ENCODE measurements at places on chromosomes 2 and 18. TPM values are rescaled to one million over a fixed set of nuclear protein-coding genes. Genes with fewer than 3 reads are reported as not detected.

DNA sequence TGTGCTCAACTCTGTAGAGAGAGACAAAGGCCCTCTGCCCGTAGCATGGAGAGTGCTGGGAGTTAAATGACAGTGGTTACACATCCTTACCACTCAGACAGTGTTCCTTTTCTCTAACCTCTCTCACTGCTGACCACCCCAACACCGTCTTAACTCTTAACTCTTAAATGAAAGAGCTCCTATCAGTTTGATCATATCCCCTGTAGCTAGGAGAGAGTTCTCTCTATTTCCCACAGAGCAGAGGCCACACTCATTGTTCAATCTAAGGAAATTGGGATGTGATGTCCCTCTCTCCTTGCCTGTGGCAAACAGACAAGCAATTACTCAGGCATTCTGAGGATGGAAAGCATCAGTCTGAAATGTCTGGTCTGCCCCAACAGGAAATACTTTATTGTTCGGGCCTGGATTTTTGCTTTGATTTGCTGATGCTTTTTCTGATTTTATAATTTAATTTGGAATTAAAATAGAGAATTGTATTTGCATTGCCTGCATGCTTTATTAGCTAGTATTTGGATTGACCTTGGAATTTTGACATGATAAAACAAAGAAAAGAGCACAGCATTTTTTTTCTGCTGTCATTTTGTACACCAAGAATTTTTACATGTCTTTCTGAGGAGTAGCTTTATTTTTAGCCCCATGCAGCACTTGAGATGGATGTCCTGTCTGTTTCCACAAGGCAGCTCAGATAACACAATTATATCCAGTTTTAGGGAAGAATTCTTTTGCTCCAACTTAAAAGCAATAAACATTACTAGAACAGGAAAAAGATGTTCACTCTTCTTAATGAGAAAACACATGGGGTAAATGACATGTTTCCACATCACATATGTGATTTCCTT lies 27.7 kb upstream of the IER3IP1 start:
- H3K36me3 ChIP-seq: no peaks in the 10 kb centered on the region
- H3K27me3 ChIP-seq: peaks cover 9% of the 10 kb centered on the region
- H3K27ac ChIP-seq: no peak overlapping the region
- H3K4me1 ChIP-seq: no peaks in the 10 kb centered on the region
- no peak overlapping the region for H3K4me3 ChIP-seq
- no peak for DNase-seq

DNA sequence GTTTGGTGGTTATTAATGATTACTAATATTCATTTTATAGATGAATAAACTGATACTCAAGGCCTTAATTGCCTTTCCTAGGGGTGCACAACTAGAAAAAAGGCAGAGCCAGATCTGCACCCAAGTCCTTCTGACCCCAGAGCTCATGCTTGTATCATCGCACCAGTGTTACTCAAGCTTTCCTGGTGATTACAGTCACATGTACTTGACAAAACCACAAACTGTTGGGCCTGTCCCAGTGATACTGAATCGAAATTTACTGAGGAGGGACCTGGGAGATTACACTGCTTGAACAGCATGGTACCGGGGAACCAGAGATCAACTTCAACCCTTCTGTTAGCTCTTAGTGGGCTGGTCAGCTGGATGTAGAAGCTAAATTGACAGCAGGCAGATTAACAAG lies 33.7 kb downstream of the FASTKD2 start:
- no peaks in the 10 kb centered on the region for H3K4me1 ChIP-seq
- H3K27ac ChIP-seq: no peak overlapping the region
- DNase-seq: no peak
- no peaks in the 10 kb centered on the region for H3K36me3 ChIP-seq
- H3K27me3 ChIP-seq: no peaks in the 10 kb centered on the region

The FBXO48 gene
- total RNA-seq: 0.83 TPM

The MLPH gene
- total RNA-seq: 0.44 TPM

DNA sequence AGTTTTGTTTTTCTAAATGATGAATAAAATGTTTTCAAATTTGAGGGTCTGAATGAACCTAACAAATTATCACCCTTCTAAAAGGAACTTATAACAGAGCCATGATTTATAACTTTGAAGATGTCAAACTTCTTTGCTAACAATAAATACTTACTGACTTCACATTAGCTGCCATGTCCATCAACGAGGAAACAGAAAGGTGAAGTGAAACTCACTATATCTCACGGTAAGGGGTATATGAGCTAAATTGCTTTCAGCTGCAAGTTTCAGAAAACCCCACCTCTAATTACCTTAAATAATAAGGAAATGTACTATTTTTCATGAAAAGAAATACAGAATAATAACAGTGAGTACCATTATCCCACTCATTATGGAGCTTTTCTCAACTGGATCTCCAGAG lies 350.8 kb upstream of the NT5C1B start:
- no peak for DNase-seq
- H3K36me3 ChIP-seq: no peaks in the 10 kb centered on the region
- no peak overlapping the region for H3K27ac ChIP-seq
- no peaks in the 10 kb centered on the region for H3K4me1 ChIP-seq

- no peaks in the 10 kb centered on the region for H3K36me3 ChIP-seq
- peaks cover 3% of the 10 kb centered on the region for H3K27me3 ChIP-seq
- H3K4me1 ChIP-seq: no peaks in the 10 kb centered on the region
- H3K4me3 ChIP-seq: no peak overlapping the region
- no peak overlapping the region for H3K27ac ChIP-seq
Observed at GRCh38 chr18:26863122-26863879, 2.2 kb downstream of the AQP4 start.

- H3K27me3 ChIP-seq: no peaks in the 10 kb centered on the region
- H3K4me3 ChIP-seq: no peak overlapping the region
- H3K27ac ChIP-seq: peak overlapping the region; percentile 41
- DNase-seq: peak; percentile 84
- no peaks in the 10 kb centered on the region for H3K36me3 ChIP-seq
Observed at GRCh38 chr2:96146881-96147592, 1.8 kb upstream of the DUSP2 start.

The CTAGE1 gene
- not detected for total RNA-seq

The RAPGEF4 gene
- total RNA-seq: 288 TPM

The HAAO gene
- total RNA-seq: 3.4 TPM

The CACNB4 gene
- 2.4 TPM for total RNA-seq

- no peaks in the 10 kb centered on the region for H3K4me1 ChIP-seq
- no peak overlapping the region for H3K27ac ChIP-seq
- H3K4me3 ChIP-seq: no peak overlapping the region
- no peaks in the 10 kb centered on the region for H3K36me3 ChIP-seq
- no peak for DNase-seq
Observed at GRCh38 chr2:67290451-67291290, 106.5 kb upstream of the ETAA1 start.

The MROH2A gene
- total RNA-seq: not detected

- H3K27ac ChIP-seq: no peak overlapping the region
- DNase-seq: no peak
- H3K27me3 ChIP-seq: no peaks in the 10 kb centered on the region
- no peaks in the 10 kb centered on the region for H3K4me1 ChIP-seq
- no peaks in the 10 kb centered on the region for H3K36me3 ChIP-seq
Observed at GRCh38 chr2:107548216-107548615, 278.5 kb upstream of the RGPD4 start.

- H3K4me1 ChIP-seq: peaks cover 78% of the 10 kb centered on the region
- H3K4me3 ChIP-seq: no peak overlapping the region
- H3K36me3 ChIP-seq: no peaks in the 10 kb centered on the region
- no peak for DNase-seq
- H3K27ac ChIP-seq: no peak overlapping the region
Observed at GRCh38 chr2:66538291-66538690, 103.4 kb downstream of the MEIS1 start.

DNA sequence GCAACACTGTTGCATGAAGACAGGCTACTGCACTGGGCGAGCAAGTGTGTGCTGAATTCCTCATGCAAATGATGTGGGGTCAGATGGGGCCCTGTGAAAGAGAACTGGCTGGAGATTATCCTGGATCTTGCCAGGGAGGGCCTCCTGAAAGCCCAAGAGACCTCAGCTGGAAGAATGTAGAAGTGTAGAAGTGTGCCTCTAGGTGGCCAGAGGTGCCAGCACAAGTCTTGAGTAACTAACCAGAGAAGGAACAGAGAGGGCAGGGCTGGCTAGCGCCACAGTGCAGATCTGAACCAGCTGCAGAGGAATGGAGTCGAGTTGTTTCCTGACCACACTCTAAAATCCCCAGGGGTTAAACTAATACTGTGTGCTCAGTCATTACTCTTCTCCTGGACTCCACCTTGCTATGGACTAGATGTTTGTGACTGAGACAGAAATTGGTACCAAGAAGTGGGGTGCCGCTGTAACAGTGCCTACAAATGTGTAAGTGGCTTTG lies 399.3 kb downstream of the LRATD1 start:
- no peaks in the 10 kb centered on the region for H3K4me1 ChIP-seq
- H3K36me3 ChIP-seq: no peaks in the 10 kb centered on the region
- no peak for DNase-seq
- H3K27me3 ChIP-seq: no peaks in the 10 kb centered on the region

DNA sequence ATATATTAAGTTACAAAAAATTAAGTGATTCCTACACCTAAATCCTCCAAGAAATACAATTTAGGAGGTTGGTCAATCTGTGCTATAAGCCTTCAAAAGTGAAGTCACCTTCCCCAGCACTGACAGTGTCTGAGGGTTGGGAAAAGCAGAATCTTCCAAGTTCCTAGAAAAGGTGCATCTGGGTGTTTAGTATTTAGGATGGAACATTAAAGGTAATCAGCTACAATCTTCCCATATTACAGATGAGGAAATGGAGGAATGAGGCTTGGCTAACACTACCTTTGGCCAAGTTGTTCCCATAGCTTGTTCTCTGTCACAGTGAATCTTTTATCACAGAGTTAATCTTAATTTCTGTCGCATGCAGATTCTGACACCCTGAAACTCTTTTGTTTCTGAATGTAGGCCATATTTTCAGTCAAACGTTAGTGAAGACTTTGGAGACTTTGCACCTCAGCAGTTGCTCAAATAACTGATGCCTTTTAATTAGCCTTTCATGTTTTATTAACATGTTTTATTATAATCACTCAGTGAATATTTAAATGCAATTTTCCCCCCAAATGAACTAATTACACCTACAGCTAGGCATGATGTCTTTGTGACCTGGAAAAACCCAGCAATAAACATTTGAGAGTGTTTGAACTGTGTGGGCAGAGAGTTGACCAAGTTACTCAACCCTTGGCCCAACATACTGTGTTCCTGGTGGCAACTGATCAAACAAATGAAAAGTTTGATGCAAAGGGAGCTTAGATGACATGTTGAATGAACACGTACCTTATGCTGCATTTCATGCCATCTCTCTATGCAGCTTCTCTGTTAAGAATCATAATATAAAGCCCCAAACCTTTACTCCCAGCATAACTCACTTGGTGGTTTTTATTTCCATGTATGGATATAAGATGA lies 17.6 kb downstream of the FN1 start:
- no peak for DNase-seq
- no peaks in the 10 kb centered on the region for H3K27me3 ChIP-seq
- no peak overlapping the region for H3K27ac ChIP-seq
- no peaks in the 10 kb centered on the region for H3K36me3 ChIP-seq
- H3K4me1 ChIP-seq: no peaks in the 10 kb centered on the region

DNA sequence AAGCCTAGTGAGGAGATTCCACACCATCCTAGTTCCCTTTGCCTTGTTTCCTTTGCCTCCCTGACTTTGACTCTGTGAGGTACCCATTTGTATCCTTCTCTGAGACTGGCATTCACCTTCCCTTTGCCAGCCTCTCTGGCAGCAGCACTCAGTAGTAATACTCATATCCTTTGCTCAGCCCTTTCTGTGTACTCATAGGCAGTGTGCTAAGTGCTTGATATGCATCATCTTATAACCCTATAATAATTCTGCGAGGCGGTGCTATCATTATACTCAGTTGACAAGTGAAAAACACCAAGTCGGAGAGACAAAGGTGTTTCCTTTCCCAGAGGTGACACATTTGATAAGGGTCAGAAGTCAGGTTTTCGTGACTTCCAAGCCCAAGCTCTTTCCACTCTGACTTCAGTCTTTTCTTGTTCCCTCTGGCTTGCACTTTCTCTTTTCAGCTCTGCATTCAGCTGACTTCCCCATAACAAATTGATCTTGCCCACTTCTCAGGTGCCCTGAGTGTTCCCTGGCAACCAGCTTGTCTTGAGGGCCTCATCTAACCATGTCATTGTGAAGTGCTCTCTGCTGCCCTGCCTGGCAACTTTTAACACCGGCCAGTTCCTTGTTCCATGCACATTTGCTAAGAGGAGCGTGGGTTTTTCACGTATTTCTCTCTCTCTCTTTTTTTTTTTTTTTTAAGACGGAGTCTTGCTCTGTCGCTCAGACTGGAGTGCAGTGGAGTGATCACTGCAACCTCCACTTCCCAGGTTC lies 94.5 kb upstream of the UPP2 start:
- no peak overlapping the region for H3K4me3 ChIP-seq
- no peak for DNase-seq
- H3K4me1 ChIP-seq: peaks cover 13% of the 10 kb centered on the region
- H3K27ac ChIP-seq: no peak overlapping the region
- no peaks in the 10 kb centered on the region for H3K36me3 ChIP-seq

GRCh38 chr2:128473175-128474035 lies 154.7 kb upstream of the HS6ST1 start:
- H3K4me3 ChIP-seq: no peak overlapping the region
- no peaks in the 10 kb centered on the region for H3K36me3 ChIP-seq
- no peaks in the 10 kb centered on the region for H3K27me3 ChIP-seq
- no peak for DNase-seq
- no peaks in the 10 kb centered on the region for H3K4me1 ChIP-seq

DNA sequence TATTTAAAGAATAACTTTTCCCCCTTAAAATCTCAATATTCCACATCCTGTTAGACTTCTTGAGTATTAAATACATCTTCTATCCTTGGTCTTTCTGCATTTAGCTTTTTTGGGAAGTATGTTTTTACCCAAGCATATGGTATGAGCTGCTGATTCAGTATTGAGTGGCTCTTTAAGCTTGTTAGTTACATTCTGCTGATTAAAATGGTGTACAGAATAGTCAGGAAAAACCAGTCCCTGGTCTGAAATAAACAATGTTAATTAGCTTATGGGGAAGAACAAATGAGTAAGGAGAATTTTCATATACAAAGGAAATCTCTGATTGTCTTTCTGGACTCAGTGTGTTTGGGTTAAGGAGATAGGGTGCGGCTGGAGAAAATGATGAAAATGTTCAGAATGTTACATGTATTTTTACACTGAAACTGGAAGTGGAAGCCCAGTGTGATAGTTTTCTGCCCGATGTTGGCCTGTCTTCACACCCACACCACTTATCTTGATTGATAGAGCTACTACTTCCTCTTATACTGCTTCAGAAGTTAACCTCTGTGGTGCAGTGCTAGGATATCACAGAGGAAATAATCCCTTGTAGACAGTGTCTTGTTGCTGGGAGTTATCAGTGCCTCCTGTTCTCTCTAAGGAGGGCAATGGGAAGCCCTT lies 84.0 kb downstream of the MSH2 start:
- no peaks in the 10 kb centered on the region for H3K4me1 ChIP-seq
- no peak overlapping the region for H3K27ac ChIP-seq
- H3K4me3 ChIP-seq: no peak overlapping the region
- DNase-seq: no peak
- no peaks in the 10 kb centered on the region for H3K36me3 ChIP-seq

GRCh38 chr18:10926621-10927161 lies 222.7 kb downstream of the PIEZO2 start:
- DNase-seq: no peak
- H3K27me3 ChIP-seq: no peaks in the 10 kb centered on the region
- no peak overlapping the region for H3K27ac ChIP-seq
- no peak overlapping the region for H3K4me3 ChIP-seq
- peaks cover 6% of the 10 kb centered on the region for H3K4me1 ChIP-seq

Measured in adrenal gland (tissue), 19 donors.